ENCODE measurements at places on chromosomes 13 and 19. TPM values are rescaled to one million over a fixed set of nuclear protein-coding genes. Genes with fewer than 3 reads are reported as not detected.

ZNF136 gene
- 2.9 TPM for total RNA-seq

LAIR1 gene
- total RNA-seq, result under 0.01 TPM

C5AR1 gene
- total RNA-seq, result 0.21 TPM

KCNK6 gene
- 19.8 TPM for total RNA-seq

RFPL4A gene
- total RNA-seq, result not detected

CEACAM8 gene
- total RNA-seq, result not detected

CYP4F8 gene
- not detected for total RNA-seq

SERPINE3 gene
- not detected for total RNA-seq

ITM2B gene
- 115 TPM for total RNA-seq

HSD11B1L gene
- 14.5 TPM for total RNA-seq

ZNF99 gene
- total RNA-seq, result not detected

CAPN12 gene
- total RNA-seq, result 7.7 TPM

CALR3 gene
- not detected for total RNA-seq

NLRP5 gene
- total RNA-seq, result not detected
